ENCODE measurements at places on chromosomes 1 and 21.

GRCh38 chr1:29266912-29267311, 30.6 kb downstream of the PTPRU start:
- DNase-seq = no peak

GRCh38 chr1:187691439-187691838, 862.7 kb downstream of the PLA2G4A start:
- DNase-seq = no peak

GRCh38 chr21:14452031-14452726, 69.2 kb upstream of the HSPA13 start:
- no peak for DNase-seq

GRCh38 chr1:94862718-94863117, 42.6 kb downstream of the SLC44A3 start:
- no peak for DNase-seq

GRCh38 chr1:6349254-6349943, 44.2 kb downstream of the ACOT7 start:
- no peak for DNase-seq

DNA sequence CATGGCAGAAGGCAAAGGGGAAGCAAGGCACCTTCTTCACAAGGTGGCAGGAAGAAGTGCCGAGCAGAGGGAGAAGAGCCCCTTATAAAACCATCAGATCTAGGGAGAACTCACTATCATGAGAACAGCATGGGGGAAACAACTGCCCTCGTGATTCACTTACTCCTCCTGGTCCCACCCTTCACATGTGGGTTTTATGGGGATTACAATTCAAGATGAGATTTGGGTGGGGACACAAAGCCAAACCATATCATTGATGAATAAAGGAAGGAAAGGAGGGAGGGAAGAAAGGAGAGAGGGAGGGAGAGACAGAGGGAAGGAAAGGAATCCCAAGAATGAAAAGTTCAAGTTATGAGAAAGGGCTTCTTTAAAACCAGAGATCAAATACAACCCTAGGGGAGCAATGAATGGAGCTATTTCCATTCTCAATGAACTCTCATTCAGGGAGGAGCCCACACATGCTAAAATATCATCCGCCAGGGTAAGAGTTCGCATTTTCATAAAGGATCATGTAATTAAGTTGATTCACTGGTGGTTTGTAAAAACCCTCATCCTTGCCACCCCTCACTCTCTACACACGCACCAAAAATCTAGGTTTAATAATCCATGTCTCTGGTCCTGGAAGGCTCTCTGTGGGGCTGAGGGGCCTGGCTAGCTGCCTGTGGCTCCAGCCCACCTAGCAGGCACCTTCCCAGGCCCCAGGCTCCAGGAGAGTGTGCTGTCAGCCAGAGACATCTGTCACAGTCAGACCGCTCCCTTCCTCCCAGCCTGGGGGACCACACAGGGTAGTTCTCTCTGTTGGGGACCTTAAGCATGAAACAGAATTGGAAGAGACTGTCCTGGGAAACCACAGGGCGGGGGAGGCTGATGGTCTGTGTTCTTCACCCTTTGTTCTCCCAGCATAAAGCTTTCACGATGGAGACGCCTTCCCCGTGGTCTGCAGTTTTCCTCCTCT, 94.0 kb downstream of the CCDC185 start:
- DNase-seq = no peak

DNA sequence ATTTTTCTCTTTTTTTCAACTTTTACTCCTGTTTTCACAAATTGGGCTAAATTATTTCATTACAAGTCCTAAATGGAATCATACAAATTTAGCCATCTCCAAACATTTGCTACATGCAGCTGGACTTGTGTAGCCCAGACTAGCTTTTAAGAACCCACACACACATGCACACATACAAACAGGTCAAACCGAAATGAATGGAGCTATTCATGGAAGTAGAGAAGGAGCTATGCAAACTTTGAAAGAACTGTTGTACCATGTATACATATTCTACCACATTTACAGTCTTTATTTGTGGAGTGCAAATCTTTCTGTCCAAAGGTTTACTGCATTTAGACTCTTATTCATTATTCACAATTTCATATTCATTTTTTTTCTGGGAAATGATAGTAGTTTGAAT, 189.1 kb upstream of the RNPC3 start:
- DNase-seq = no peak

DNA sequence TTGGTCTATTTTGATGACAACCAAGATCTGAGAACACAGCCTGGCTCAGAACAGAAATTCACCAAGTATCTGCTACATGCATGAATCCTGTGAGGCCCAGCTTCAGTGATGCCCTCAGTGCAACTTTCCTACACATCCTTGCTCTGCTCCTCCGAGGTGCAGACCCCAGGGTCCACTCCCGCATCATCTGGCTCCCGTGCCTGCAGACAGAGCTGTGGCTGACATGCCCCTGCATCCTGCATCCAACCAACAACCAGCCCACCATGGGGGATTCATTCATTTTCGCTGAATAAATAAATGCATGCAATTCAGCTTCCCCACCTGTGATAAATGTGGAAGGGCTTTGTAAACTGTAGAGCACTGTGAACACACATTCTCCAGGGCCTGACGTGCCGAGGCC, 112.3 kb downstream of the GLIS1 start:
- DNase-seq = no peak

DNA sequence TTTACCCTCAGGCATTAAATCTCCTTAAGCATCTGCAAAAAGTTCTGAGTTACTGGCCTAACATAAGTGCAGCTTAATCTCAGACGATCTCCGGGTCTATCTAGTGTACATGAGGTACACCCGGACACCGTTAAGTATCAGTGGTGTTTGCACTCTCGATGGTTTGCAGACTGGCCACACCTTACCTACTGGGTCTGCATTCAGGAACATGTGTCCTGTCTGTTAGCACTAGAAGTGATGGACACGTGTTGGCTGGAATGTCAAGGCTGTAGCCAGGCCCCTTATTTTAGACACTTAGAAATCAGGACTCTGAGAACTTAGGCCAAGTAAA, 783 bp upstream of the AGL start:
- DNase-seq = no peak

DNA sequence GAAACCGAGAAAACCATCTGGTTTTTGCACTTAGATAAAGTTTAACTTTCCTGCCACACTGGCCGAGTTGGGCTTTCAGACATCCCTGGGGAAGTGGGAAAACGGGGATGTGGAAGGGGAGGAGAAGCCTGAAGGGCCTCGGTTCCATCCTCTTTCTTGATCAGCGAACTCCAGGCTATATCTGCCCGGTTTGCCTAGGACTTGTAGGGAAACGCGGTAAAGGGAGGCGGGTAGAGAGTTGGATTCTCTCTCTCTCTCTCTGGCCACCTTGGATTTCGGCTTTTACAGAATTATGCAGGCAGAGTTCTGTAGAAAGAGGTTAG, 4.6 kb upstream of the LHX8 start:
- no peak for DNase-seq

DNA sequence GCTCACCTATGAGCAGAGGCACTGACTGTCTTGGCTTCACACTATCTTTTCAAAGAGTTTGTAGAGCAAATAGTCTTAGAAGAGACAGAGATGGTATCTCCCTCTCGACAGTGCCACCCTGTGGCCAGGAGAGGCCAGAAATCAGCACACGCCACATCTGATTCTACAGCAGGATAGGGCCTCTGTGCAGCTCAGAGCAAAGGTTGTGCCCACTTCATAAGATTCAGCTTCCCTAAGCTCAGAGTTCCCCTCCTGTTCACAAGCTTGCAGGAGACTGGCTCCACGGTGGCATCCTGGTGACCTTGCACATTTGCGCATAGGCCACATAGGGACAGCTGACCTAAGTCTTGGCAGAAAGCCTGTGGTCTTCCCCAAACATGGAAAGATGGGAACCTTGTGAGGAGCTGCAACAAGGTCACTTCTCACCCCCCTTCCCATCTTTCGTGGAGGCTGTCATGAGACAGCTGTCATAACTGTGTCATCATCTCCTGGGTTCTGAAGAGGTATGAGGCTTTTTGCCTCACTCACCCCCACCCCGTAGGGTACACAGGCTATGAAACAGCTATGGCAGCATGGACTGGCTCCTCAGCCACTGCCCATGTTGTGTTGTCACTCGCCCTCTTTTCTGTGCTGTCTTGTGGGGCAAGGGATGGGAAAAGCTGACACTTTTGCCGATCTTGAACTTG, 3.0 kb downstream of the ITLN2 start:
- peak; percentile 53 for DNase-seq

GRCh38 chr1:19151537-19151936, 58.5 kb downstream of the UBR4 start:
- no peak for DNase-seq

- no peak for DNase-seq
Observed at GRCh38 chr1:6612641-6613360, 730 bp upstream of the PHF13 start.

GRCh38 chr1:113508364-113509164, 118.2 kb downstream of the MAGI3 start:
- DNase-seq = no peak

DNA sequence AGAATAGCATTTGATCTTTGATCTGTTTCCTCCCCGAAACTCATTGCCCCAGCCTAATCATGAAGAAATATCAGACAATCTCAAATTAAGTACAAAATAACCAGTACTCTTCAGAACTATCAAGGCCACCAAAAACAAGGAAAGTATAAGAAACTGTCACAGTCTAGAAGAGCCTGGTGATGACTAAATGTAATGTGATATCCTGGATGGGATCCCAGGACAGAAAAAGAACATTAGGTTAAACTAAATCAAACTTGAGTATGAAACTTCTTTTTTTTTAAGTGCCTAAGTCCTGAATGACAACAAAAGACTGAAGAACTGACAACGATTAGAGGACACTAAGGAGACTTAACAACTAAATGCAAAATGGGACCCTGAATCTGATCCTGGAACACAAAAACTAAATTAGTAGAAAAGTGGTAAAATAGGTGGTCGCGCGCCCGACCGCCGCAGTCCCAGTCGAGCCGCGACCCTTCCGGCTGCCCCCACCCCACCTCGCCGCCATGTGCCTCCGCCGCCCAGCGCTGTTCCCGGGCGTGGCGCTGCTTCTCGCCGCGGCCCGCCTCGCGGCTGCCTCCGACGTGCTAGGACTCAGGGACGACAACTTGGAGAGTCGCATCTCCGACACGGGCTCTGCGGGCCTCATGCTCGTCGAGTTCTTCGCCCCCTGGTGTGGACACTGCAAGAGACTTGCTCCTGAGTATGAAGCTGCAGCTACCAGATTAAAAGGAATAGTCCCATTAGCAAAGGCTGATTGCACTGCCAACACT, 5.5 kb upstream of the PRKAB2 start:
- no peak for DNase-seq

- no peak for DNase-seq
Observed at GRCh38 chr1:226444901-226445300, 37.0 kb upstream of the PARP1 start.

- DNase-seq = no peak
Observed at GRCh38 chr1:180168786-180169639, 14.3 kb downstream of the QSOX1 start.

Measured in stimulated activated CD8-positive, alpha-beta memory T cell treated with anti-CD3 and anti-CD28 coated beads, Interleukin-15, amount 100 ng/mL, for 4 hours (primary cell).